ENCODE measurements at places on chromosomes 2 and 18.

GRCh38 chr18:50181590-50181989 is 13.4 kb downstream of the MYO5B start:
- DNase-seq, result no peak

- no peak for DNase-seq
Measured at GRCh38 chr2:230900336-230900995, 24.6 kb downstream of the GPR55 start.

DNA sequence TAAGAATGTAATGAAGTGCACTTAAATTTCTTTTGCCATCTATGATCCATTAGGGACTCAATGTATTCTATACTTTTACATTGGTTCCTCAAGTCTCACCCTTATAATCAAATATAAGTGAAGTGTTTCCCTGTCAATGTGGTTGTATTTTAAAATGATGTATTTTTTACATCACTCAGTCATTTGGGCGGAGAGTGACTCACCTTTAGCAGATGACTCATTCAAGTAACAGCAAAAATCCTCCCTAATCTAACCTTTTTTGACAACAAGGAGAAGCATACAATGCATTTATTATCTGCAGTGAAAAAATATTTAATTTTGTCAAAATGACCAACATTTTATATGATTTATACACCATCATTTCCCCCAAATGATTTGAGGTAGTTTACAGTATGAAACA is 94.4 kb downstream of the FANCL start:
- DNase-seq, result peak; percentile 3

DNA sequence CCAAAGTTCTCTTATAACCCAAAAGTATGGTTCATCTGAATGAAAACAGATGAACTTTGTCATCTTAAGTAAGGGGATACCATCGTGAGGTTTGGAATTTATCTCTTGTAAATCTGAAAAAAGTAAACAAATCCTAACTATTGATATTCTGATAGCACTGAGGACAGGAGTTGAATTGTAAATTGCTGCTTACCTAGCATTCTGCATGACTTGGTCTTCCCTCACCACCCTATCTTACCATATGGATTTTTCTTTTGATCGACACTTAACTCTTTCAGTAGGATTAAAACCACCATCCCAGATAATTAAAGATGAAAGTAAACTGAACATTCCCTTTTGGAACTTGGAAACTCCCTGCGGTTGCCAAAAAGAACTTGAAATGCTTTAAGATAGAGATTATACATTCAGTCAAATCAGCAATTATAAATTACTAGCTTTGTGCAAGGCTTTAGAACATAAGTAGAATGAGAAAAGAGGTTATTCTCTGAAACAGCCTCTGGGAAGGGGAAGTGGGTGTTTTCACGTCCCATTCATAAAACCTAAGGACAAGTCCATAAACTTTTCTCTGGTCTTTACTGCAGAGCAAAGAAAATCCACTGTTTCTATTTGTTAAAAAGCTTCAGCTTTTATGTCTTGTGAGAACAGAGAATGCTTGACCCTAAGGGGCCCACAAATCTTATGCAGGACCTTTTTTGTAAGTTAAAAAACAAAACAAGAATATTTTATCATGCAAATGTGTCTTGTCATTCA is 49.7 kb upstream of the ZNF397 start:
- DNase-seq, result no peak

DNA sequence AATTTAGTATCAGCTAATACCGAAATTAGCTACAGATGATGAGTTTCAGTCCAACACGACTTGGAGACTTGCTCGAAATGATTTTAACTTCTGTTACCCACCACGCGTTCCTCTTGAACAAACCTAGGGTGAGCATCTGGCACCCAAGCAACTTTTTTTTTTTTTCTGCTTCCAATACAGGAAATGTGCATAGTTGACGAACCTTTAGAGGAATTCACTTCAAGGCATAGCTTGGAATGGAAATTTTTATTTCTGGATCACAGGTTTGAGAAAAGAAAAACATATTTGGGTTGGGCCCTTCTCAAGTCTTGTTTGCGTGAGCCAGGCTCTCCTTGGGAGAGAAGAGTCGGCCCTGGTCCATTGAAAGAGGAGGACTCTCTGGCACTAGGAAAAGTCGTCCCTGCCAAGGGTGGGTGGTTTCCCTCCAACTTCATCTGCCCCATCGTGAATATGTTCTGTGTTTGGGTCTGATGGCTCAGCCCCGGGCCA is 37.4 kb upstream of the RPL31 start:
- DNase-seq, result no peak

GRCh38 chr2:96493072-96493471 is 12.1 kb downstream of the NEURL3 start:
- no peak for DNase-seq

- DNase-seq, result no peak
Measured at GRCh38 chr2:36711741-36712314, 15.3 kb downstream of the VIT start.

DNA sequence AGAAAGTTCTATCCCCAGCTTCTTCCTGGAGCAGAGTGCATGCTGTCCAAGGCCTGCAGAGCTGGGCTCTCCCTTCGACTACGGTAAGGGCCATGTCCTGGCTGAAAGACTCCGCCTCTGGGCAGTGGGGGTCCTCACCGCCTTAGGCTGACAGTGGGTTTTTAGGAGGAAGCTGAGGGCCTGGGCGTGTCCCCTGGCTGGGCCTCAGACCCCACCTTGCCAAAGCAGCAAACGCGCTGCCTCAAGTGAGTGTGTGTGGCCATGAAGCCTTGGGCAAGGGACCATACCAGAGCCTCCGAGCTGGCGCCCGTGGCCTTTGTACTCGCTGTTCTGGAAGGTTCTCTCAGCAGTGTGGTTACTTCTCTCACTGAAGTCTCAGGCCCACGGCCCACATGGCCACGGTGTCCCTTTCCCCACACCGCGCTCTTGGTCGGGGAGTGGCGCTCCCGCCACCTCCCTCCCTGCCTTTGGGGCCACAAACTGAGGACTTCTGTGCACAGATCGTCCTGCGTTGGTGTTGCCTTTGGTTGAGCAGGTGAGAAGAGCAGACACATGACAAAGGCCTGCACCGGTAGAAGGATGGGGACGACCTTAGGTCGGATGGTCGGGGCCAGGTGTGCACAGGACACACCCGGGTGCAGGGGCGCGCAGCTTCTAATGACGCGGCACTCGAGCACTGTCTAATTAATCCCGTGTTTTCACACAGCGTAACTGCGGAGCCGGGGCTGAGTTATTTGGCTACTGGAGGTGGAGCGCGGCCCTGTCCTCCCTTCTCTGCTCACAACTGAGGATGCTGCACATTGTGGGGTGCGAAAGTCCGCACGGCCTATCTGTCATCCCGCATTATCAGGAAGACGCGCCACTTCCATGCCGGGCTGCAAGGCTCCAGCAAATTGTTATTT is 121.6 kb downstream of the PTGR3 start:
- DNase-seq, result no peak

DNA sequence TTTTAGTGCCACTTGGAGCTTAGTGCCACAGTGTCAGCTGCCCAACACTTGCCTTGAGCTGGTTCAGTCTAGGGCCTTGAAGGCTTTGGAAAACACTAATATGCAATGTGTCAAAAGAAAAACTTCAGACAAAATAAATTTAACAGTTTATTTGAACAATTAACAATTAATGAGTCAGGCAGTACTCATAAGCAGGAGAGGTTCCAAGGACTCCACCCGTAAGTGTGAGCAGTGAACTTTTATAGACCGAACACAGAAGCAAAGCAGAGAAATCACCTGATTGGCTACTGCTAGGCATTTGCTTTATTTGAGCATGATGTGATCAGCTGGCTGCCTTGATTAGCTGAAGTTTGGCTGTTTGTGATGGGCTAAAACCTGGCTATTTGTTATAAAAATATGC is 49.5 kb upstream of the TBC1D8 start:
- DNase-seq, result no peak

DNA sequence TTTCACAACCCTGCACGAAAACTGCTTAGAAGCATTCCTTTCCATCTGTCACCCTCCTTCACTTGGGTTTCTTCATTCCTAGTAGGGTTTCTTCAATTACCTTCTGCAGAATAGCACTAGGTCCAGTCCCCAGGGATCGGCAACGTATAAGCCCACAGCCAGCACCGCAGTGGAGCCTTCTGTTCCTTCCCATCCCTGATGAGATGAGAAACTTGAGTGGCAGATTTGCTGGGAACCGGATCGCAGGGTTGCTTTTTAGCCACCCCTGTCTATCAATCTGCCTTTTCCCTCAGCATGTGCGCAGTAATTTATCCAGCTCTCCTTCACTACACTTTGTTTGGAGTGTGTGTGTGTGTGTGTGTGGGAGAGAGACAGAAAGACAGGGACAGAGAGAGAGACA is 94.2 kb downstream of the CD8B2 start:
- no peak for DNase-seq

- no peak for DNase-seq
Measured at GRCh38 chr2:41972819-41973218, 75.0 kb upstream of the PKDCC start.

- DNase-seq, result no peak
Measured at GRCh38 chr2:192809173-192809572, 614.4 kb upstream of the TMEFF2 start.

DNA sequence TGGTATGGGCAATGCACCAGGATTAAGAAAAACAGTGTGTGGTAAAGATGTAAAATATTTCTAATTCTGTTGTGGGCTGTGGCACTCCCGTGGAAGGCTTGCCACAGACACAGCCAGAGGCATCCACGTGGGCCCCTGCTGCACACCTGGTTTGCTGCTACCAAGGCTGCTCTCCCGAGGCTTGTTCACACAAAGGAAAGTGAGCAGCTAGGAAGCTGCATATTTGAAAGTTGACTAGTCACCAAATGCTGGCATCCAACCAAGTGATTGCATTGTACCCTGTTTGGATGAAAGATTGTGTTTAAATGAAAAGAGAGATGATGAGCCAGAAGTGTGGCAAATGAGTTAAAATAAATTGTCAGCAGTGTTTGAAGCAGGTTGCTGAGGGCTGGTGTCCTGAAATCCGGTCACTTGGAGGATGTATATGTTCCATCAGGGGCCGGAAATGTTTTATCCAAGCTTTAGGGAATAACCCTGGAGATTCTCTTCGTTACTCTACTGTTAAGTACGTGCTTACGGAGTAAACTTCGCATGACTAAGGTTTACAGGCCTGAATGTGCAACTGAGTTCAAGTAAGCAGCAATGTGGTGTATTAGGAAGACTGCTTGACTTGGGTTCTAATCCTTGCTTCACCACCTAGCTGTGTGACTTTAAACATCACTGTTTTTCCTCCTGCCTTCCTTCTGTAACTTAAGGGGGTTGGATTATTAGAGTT is 86.1 kb downstream of the MSH2 start:
- no peak for DNase-seq

GRCh38 chr2:49289711-49290110 is 135.4 kb upstream of the FSHR start:
- DNase-seq, result no peak

- DNase-seq, result no peak
Measured at GRCh38 chr2:68870215-68870614, 982 bp downstream of the BMP10 start.

DNA sequence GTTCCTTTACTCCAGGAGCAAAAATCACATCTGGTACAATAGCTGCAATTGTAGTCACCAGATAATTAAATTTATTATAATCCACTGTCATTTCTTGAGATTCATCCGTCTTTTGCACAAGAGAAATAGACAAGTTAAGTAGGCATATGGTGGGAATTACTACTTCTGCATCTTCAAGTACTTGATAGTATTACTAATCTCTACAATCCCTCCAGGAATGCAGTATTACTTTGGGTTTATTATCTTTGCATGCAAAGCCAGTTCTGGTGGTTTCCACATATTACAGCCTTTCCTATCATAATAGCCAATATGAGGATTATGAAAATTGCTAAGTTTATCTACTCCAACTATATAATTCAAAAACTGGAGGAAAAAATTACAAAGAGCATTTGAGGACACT is 254.1 kb downstream of the IKZF2 start:
- no peak for DNase-seq

DNA sequence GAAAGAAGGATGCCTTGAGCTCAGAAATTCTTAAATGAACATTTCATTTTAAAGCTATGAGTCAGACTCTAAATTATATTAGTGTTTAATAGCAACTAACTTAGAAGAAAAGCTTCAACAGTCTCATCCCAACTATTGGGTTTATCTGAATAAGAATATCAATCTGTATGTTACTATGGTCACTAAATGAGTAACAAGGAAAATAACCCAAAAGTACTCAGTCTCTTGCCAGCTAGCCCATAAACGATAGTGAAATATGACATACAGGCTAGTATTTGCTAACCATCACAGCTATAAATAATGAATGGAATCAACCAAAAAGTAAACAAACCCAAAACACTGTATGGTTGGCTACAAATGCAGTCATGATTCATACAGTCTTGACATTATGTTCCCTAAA is 174.9 kb downstream of the RAB3GAP1 start:
- no peak for DNase-seq

- no peak for DNase-seq
Measured at GRCh38 chr2:156118753-156119416, 213.6 kb downstream of the NR4A2 start.

DNA sequence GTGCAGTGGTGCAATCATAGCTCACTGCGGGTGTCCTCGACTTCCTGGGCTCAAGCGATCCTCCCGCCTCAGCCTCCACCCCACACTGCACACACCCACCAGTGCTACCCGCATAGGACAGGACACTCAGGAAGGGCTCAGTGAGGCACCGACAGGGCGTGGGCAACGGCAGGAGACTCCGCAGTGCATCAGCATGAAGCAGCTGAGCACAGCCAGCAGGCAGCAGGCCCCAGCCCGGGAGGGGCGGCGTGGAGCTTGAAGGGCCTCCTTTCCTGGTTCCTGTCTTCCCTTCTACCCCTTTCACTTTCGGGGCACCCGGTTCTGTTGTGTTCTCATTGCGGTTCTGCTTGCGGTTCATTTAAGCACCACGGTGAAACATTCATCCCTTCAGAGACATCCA is 89.8 kb downstream of the ZNF516 start:
- DNase-seq, result no peak

- DNase-seq, result no peak
Measured at GRCh38 chr2:96111823-96112500, 4.4 kb downstream of the ADRA2B start.

DNA sequence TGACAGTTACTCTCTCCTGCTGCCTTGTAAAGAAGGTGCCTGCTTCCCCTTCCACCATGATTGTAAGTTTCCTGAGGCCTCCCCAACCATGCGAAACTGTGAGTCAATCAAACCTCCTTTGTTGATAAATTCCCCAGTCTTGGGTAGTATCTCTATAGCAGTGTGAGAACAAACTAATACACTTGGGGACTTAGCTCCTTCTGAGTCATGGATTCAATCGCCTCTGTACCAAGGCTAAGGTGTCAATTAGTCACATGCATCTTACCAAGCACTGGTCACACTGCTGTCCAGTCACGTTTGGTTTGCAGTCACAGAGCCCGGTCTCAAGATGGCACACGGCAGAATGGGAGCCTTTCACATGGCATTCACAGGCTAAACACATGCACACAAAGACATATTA is 100.6 kb downstream of the LAMA1 start:
- DNase-seq, result no peak

- no peak for DNase-seq
Measured at GRCh38 chr2:9812945-9813311, 30.3 kb upstream of the TAF1B start.

Measured in activated CD4-positive, alpha-beta T cell treated with anti-CD3 and anti-CD28 coated beads for 4 hours (primary cell).